ENCODE measurements at places on chromosomes 2 and 18. TPM values are rescaled to one million over a fixed set of nuclear protein-coding genes. Genes with fewer than 3 reads are reported as not detected.

GRCh38 chr2:6337472-6337820, 528.3 kb downstream of the CMPK2 start:
- no peaks in the 10 kb centered on the region for H3K4me1 ChIP-seq
- H3K36me3 ChIP-seq, result no peaks in the 10 kb centered on the region
- H3K27me3 ChIP-seq, result no peaks in the 10 kb centered on the region
- no peak for DNase-seq
- H3K27ac ChIP-seq, result no peak overlapping the region

DNA sequence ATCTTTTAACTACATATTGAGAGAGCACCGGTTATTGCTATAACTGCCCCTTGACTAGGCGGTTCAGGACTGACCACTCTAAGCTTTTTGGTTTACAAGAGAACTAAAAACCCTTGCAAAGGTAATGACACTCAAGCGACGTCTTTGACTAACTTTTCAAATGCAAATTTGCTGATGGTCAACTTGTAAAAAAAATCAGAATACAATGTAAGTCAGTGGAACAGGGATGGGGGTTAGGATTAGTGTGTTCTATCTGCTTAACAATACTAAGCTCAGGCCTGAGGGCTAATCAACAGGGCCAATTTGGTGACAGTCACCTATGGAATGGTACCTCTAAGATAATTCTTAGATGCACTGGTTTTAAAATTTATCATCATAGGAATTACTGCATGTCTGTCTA, 57.1 kb downstream of the ZAP70 start:
- no peak for DNase-seq
- peaks cover 8% of the 10 kb centered on the region for H3K36me3 ChIP-seq
- H3K27me3 ChIP-seq, result no peaks in the 10 kb centered on the region

GRCh38 chr2:22850310-22850709, 534.7 kb upstream of the KLHL29 start:
- H3K36me3 ChIP-seq, result no peaks in the 10 kb centered on the region
- DNase-seq, result no peak
- no peaks in the 10 kb centered on the region for H3K27me3 ChIP-seq
- H3K4me3 ChIP-seq, result no peak overlapping the region
- no peak overlapping the region for H3K27ac ChIP-seq
- no peaks in the 10 kb centered on the region for H3K4me1 ChIP-seq

DNA sequence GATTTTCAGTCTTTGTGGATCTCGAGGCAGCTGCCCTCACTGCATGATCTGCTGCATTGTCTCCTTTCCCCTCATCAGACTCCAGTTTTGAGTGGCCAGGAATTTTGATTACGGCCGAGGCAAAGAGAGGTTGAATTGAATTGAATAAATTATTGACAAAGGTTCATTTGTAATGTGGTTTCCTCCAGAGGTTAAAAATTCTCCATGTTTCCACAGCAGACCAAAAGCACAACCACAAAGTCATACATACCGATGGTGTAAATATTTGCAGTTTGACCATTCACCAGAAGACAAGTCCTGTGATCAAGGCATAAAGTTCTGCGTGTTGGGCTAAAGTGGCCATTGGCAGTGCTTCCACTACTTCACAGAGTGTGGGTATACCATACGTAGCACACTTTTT, 343.8 kb upstream of the MYT1L start:
- no peaks in the 10 kb centered on the region for H3K4me1 ChIP-seq
- DNase-seq, result no peak
- H3K4me3 ChIP-seq, result no peak overlapping the region
- H3K27ac ChIP-seq, result no peak overlapping the region

- peaks cover 52% of the 10 kb centered on the region for H3K36me3 ChIP-seq
- DNase-seq, result no peak
- no peak overlapping the region for H3K4me3 ChIP-seq
- no peak overlapping the region for H3K27ac ChIP-seq
These were observed 47.5 kb downstream of the PTPN2 start for GRCh38 chr18:12836551-12836950.

DNA sequence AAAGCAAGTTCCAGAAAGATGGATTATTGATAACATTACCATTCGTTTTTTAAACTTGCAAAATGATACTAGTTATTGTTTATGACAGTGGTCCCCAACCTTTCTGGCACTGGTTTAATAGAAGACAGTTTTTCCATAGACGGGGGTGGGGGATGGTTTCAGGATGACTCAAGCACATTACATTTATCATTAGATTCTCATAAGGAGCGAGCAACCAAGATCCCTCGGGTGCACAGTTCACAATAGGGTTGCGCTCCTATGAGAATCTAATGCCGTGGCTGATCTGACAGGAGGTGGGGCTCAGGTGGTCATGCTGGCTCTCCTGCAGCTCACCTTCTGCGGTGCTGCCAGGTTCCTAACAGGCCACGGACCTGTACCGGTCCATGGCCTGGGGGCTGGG, 86.2 kb downstream of the BCL2 start:
- H3K27me3 ChIP-seq, result no peaks in the 10 kb centered on the region
- no peak overlapping the region for H3K4me3 ChIP-seq
- no peak overlapping the region for H3K27ac ChIP-seq

GRCh38 chr2:86747711-86748639, 27.9 kb downstream of the RMND5A start:
- H3K4me1 ChIP-seq, result peaks cover 10% of the 10 kb centered on the region
- no peaks in the 10 kb centered on the region for H3K27me3 ChIP-seq
- DNase-seq, result no peak
- H3K36me3 ChIP-seq, result peaks cover 64% of the 10 kb centered on the region

DNA sequence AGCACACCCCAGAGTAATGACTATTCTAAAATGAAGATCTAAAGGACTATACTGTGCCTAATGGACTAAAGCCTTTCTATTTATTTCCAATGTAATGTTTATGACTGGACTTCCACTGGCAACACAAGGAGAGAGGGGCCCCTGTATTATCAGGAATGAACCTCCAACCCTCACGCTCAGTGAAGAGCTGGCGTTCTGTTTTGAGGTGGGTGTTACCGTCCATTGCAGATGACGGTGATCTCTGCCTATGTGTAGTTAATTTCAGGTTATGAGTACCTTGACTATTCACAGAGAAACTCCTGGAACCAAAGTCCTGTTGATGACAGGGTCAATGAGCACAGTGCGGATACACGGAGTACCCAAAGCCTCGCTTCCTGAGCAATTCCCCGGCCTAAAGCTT, 85.4 kb downstream of the MEP1B start:
- H3K36me3 ChIP-seq, result no peaks in the 10 kb centered on the region
- H3K27me3 ChIP-seq, result peaks cover 17% of the 10 kb centered on the region
- no peak for DNase-seq
- H3K4me3 ChIP-seq, result no peak overlapping the region
- H3K27ac ChIP-seq, result no peak overlapping the region

DNA sequence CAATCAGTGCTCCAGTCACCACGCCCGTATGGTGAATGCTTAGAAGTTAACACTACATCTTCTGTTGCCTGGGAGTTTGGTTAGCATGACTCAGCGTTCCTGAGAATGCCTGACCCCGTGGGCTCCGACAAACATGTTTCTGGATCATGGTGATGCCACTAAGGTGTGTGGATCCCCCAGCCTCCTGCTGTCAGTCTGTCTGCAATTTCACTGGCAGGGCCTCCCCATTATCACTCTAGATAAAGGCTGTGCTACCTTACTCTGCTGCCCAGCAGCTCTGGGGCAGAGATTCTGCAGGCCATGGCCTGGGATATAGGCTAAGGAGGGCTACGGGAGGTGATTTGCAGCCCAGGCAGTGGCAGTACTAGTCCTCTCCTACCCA, 66.0 kb downstream of the STPG4 start:
- DNase-seq, result no peak
- H3K27me3 ChIP-seq, result no peaks in the 10 kb centered on the region
- no peak overlapping the region for H3K4me3 ChIP-seq
- H3K27ac ChIP-seq, result no peak overlapping the region
- H3K4me1 ChIP-seq, result peaks cover 4% of the 10 kb centered on the region
- no peaks in the 10 kb centered on the region for H3K36me3 ChIP-seq

GRCh38 chr18:72867746-72868584, at the start of gene NETO1:
Gene NETO1, minus strand, starts transcription at chr18:72867987. Its CDS starts 696 bp downstream, at chr18:72867291.
- no peak for DNase-seq
- H3K36me3 ChIP-seq, result no peaks in the 10 kb centered on the region
- peaks cover 30% of the 10 kb centered on the region for H3K27me3 ChIP-seq
- H3K4me3 ChIP-seq, result no peak within 1 kb of the TSS
- no peak within 1 kb of the TSS for H3K27ac ChIP-seq
- no peaks in the 10 kb centered on the region for H3K4me1 ChIP-seq

- peak overlapping the region; percentile 96 for H3K27ac ChIP-seq
- peaks cover 65% of the 10 kb centered on the region for H3K4me1 ChIP-seq
- H3K27me3 ChIP-seq, result no peaks in the 10 kb centered on the region
- H3K36me3 ChIP-seq, result peaks cover 54% of the 10 kb centered on the region
These were observed 1.0 kb downstream of the DARS1 start for GRCh38 chr2:135984199-135985017.

GRCh38 chr2:157155992-157156391, 101.5 kb upstream of the GALNT5 start:
- H3K36me3 ChIP-seq, result no peaks in the 10 kb centered on the region
- peaks cover 18% of the 10 kb centered on the region for H3K27me3 ChIP-seq
- H3K4me3 ChIP-seq, result no peak overlapping the region

GRCh38 chr2:47064106-47064505, 91.0 kb downstream of the STPG4 start:
- no peak overlapping the region for H3K27ac ChIP-seq
- peaks cover 21% of the 10 kb centered on the region for H3K36me3 ChIP-seq
- no peaks in the 10 kb centered on the region for H3K27me3 ChIP-seq
- DNase-seq, result no peak

GRCh38 chr2:9137379-9138150, 69.0 kb upstream of the ASAP2 start:
- DNase-seq, result no peak
- no peaks in the 10 kb centered on the region for H3K36me3 ChIP-seq
- H3K27ac ChIP-seq, result no peak overlapping the region

- no peak overlapping the region for H3K27ac ChIP-seq
- no peak for DNase-seq
- no peaks in the 10 kb centered on the region for H3K27me3 ChIP-seq
- H3K4me1 ChIP-seq, result no peaks in the 10 kb centered on the region
- H3K4me3 ChIP-seq, result no peak overlapping the region
- no peaks in the 10 kb centered on the region for H3K36me3 ChIP-seq
These were observed 114.1 kb downstream of the CRIM1 start for GRCh38 chr2:36469710-36470109.

GRCh38 chr18:5175378-5175777, 21.7 kb downstream of the AKAIN1 start:
- H3K4me1 ChIP-seq, result no peaks in the 10 kb centered on the region
- no peak overlapping the region for H3K27ac ChIP-seq
- no peaks in the 10 kb centered on the region for H3K27me3 ChIP-seq
- no peaks in the 10 kb centered on the region for H3K36me3 ChIP-seq
- no peak for DNase-seq
- no peak overlapping the region for H3K4me3 ChIP-seq

DNA sequence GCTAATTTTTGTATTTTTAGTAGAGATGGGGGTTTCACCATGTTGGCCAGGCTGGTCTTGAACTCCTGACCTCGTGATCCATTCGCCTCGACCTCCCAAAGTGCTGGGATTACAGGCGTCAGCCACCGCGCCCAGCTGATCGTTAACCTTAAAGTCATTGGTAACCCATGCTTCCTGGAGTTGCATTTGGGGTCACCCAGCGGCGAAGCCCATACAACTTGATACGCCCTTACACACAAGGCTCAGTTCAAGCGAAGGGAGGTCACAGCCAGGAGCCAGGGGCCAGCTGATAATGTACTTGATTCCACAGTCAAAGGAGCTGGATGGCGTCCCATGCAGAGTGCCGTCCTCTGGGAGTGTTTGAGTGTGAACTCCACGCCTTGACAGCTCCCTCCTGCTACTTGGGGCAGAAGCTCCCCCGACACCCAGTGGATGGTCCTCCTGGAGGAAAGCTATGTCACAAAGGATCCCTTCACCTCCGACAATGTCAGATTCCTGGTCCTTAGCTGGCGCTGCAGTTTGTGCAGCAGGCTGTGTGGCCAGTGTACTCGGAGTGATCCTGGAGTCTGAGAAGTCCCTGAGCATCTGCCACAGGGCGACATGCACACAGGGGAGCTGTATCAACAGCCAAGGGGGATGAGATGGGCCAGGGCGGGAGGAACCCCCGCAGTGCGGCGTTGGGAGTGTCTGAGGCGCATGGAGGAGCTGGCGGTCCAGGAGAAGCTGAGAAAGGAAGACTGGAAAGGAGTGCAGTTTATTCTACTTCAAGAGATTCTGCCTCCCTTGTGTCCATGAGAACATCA, 7.9 kb downstream of the CLHC1 start:
- H3K27me3 ChIP-seq, result no peaks in the 10 kb centered on the region
- DNase-seq, result no peak
- peaks cover 37% of the 10 kb centered on the region for H3K4me1 ChIP-seq
- peak overlapping the region; percentile 74 for H3K4me3 ChIP-seq
- H3K36me3 ChIP-seq, result peaks cover 14% of the 10 kb centered on the region

GRCh38 chr2:25664183-25664964, 9.0 kb downstream of the DTNB start:
- peaks cover 2% of the 10 kb centered on the region for H3K27me3 ChIP-seq
- no peaks in the 10 kb centered on the region for H3K36me3 ChIP-seq
- no peak overlapping the region for H3K4me3 ChIP-seq
- DNase-seq, result peak; percentile 44
- peaks cover 4% of the 10 kb centered on the region for H3K4me1 ChIP-seq

- H3K4me3 ChIP-seq, result no peak overlapping the region
- DNase-seq, result no peak
- peaks cover 2% of the 10 kb centered on the region for H3K27me3 ChIP-seq
- H3K4me1 ChIP-seq, result no peaks in the 10 kb centered on the region
These were observed 328.9 kb upstream of the CHAC2 start for GRCh38 chr2:53438692-53439091.

- peaks cover 10% of the 10 kb centered on the region for H3K36me3 ChIP-seq
- H3K4me3 ChIP-seq, result peak overlapping the region; percentile 95
These were observed 2.5 kb downstream of the HADHA start for GRCh38 chr2:26241928-26242436.

DNA sequence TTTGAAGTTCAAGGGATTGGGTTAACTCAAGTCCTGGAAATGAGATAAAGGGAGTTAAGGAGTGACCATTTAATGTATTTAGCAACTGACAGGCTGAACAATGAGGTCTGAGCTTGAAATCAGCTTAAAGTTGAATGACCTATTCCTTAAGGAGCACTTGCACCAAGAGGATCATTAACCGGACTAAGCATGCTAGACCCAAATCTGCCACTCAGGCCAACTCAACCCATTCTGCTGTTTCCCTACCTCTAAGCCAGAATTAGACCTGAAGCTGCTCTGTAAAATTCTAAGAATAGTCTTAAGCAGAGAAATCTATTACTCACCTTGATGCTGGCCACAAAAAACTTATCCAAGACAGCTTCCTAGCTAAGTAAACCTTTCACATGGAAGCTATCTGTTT, 59.8 kb downstream of the SPRED2 start:
- H3K36me3 ChIP-seq, result no peaks in the 10 kb centered on the region
- no peak overlapping the region for H3K27ac ChIP-seq
- peaks cover 2% of the 10 kb centered on the region for H3K27me3 ChIP-seq
- no peak overlapping the region for H3K4me3 ChIP-seq

The NCKAP5 gene
- not detected for total RNA-seq

The TANC1 gene
- 0.52 TPM for total RNA-seq

The ASXL3 gene
- not detected for total RNA-seq

The HK2 gene
- total RNA-seq, result 29.6 TPM

The TET3 gene
- 17.9 TPM for total RNA-seq

Data from activated CD4-positive, alpha-beta T cell treated with anti-CD3 and anti-CD28 coated beads, Interleukin-2, amount 10 ng/mL, durations not matched to agents 7 days and 5 days (primary cell).